ENCODE measurements at places on chromosomes 12 and 14.

DNA sequence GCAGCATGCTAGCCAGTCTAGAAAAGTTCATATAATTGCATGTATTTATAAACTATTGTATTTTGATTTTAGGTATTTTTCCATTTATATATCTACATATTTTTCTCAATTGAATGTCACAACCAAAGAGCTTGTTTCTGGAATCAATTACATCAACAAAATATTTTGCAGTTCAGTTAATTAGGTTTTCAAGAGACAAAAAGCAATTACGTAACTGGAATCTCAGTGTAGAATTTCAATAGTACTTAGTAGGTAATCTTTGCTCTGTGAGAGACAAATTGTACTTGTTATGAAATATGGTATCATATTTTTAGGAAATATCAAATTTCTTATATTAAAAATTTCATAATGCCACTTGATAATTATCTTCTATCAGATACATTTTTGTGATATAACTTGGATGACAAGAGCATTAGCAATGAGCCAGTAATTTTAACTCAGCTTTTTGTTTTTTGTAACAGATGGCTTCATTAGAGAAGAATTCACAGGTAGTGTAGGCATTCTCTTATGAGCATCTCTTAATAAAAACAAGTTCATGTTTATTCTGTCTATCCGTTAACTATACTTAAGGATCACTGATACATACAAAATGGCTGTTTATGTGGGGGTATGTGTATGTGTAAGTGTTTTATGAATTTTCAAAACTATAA, 774.7 kb downstream of the C12orf50 start:
- DNase-seq: no peak

- DNase-seq: no peak
Observed at GRCh38 chr12:80593766-80594165, 113.7 kb upstream of the MYF6 start.

GRCh38 chr12:1630133-1630826, 1.2 kb downstream of the WNT5B start:
- no peak for DNase-seq

DNA sequence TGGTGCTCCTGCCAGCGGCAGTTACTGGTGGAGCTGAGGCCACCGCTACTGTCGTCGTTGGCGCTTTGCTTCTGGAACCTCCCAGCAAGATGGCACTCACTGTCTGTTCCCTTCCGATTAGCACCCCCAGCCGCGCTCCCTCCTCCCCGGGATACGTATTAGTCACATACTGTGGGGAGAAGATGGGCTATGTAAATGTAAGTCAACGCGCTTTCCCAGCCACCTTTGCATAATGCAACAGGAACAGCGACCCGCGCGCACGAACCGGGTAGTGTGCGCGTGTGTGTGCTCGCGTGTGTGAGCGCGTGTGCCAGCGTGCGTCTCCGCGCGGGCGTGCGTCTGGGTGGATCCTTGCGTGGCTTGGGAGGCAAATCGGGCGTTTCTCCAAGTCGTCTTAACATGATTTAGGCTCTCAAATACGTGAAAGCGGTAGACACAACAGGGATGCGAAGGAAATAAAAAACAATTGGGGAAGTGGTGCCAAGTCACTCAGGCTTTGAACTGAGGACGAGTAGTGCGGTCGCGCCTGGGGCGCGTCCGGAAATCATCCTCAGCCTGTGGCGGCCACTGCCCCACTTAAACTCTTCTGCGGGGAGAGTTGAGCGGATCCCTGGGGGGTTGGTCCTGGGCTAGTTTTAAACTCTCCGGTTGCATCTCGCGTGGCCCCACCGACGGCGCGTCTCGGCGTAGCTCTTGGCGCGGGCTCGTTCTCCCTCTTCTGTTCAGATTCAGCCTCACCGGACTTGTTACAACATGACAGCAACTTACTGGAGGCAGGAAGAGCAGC, 1.8 kb downstream of the FLRT2 start:
- DNase-seq: no peak

DNA sequence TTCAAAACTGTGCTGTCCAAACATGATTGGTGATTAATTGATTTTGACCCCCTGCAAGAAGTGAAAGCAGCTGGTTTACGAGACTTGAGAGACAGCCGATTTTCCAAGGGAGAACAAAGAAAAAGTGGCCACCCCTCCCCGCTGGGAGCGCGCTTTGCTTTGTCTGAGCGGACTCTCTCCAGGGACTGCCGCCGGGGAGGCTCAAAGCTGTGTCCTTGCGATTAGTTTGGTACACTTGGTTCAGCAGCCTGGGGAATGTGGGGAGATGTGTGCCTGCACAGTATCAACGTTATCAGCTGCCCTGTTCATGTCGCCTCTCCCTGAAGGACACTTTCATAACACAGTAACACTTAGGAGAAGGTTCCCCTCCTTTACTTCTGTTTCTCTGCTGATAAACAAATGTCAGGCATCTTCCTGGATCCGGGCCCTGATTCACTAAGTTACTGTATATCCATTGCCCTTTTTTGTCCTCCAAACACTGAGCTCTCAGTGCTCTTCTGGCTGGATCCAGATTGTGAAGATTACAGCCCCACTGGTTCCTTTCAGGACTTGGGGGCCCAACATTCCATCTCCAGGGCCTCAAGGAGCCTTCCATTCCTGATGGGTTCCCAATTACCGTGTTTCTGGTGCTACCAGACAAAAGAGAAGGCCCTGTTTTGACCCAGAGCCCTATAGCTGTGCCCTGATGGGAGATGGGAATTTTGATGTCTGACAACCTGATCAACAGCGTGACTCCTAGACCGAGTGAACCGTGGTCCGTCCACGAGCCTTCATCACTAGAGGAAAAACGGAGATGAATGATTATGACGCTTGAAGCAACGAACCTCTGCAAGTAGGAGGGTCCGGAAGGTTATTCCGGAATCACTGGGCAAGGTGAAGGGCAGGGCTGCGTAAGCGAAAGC, 31.7 kb upstream of the TUBA1C start:
- DNase-seq: peak; percentile 65

DNA sequence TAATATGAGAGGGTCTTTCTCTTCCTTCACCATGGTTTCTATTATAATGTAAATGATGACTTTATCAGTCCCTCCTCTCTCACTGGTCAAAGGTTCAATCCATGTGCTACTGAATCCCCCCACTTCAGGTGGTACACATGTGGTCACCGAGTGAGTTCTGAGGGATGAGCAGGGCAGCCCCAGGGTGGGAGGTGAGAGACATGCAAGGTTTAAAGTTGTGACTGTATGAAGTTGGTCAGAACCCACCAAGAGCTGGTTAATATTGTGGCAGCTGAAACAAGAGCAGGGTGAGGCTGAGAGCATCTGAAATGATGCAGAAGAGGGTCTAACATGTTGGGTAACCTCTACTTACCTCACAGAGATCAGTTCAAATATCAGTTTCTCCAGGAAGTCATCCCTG, 444.7 kb upstream of the FBXO33 start:
- DNase-seq: no peak

DNA sequence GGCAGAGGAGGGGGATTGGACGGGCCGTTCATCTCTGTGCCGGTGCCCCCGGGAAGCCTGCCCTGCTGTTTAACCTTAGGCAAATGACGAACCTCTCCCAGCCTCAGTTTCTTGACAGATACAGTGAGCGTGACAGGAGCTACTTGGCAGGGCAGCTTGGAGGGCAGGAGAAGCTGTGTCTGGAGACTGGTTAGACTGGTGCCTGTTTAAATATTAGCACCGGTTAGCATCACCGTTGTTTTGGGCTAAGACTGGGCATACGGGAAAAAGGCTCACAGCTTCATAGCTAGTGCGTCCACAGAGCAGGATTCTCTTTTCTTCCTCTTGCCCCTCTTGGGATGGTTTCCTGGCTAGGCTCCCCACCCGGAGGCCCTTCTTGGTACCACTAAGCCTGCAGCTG, 38.7 kb downstream of the RHOF start:
- DNase-seq: no peak

DNA sequence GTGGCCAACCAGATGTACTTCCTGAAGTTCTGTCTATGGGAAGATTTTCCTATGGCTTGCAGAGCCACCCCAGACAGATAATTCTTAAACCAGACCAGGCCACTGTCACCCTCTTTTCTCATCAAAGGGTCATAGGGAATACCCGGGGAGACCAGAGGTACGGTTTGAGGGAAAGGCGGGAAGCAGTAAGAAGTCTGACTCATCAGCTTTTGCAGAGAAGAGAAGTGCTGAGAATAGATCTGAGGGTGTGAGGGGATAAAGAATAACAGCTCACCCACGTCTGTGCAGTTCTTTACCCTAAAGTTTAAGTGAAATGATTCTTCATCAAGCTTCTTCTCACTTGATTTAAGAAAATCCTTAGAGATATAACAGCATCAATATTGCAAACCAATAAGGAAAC, 21.3 kb upstream of the POC1B start:
- DNase-seq: no peak

DNA sequence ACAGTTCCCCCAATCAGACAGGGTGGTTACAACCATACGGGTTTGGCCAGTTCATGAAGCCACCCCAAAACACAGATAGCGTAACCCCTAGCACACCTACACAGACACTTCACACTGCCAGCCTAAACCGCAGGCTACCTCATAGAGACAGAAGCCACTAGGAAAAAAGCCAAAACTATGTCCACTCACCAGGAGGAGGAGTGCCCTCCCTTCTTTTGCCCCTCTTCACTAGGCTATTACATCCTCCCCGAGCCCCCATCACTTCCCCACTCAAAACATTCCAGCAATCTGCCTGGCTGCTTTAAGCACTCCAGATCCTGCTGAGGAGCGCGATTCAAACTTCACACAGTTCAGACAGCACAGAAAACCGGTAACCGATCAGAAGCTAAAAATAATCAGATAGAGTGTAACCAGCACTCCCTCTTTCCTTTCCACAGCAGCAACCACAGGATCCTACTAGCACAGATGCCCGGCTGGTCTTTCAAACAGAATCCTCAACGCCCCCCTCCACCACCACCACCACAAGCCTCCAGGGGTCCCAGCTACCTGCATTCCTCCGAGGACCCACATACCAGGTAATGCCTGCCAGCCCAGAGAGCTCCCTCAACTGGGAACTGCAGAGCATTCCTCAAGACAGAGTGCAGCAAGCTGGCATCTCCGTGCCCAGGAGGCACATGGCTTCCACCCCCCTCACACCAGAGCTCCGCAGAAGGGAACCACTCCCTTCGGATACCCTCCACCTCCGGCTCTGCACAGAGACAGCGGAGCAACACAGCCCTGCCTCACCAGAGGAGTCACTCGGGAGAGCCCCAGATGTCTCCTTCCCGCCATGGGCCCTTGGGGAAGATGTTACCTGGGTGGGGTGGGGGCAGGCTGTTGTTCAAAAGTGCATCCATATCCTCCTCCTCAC, 1.5 kb downstream of the CHD4 start:
- peak; percentile 25 for DNase-seq

- no peak for DNase-seq
Observed at GRCh38 chr12:6935371-6936193, 7.8 kb downstream of the ATN1 start.

- no peak for DNase-seq
Observed at GRCh38 chr14:24368562-24369252, 723 bp downstream of the NFATC4 start.

- no peak for DNase-seq
Observed at GRCh38 chr14:64845878-64846277, 33.8 kb downstream of the SPTB start.

- no peak for DNase-seq
Observed at GRCh38 chr12:38903596-38903995, 1.8 kb downstream of the CPNE8 start.

- no peak for DNase-seq
Observed at GRCh38 chr12:92295523-92295922, 149.9 kb upstream of the BTG1 start.

DNA sequence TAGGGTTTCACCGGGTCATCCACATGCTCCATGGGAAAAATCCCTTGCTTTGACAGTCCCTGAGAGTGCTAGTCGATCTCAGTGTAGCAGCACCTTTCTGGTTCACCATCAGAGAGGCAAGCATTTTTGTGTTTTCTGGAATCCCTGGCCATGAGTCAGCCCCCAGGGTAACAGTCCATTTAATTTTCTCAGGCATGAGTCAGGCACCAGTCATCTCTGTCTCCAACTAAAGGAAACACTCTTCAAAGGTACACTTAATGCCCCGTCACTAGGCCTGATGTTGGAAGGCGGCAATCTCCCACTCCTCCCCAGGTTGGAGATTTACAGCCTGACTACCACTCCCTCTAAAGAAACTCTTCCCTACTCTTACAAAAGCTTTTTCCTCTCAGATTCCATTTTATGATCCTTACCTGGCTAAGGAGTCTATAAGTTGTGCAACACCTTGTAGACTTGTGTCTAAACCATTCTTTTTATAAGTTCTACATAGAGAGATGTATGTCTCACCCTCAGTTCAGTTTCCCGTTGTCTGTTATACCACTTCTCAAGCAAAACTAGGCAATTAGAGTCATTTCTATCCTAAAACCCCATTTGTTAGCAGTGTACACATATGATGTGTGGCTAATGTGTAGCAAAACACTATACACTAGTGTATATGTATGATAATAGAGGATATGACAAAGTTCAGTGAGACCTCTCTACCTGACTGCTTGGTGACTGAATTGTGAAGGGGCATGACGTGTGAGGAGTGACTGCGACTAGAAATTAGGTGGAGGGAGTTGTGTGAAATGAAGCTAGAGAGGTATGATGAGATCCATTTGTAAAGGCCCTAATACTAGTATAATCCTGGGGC, 24.6 kb downstream of the TMEM19 start:
- DNase-seq: no peak

DNA sequence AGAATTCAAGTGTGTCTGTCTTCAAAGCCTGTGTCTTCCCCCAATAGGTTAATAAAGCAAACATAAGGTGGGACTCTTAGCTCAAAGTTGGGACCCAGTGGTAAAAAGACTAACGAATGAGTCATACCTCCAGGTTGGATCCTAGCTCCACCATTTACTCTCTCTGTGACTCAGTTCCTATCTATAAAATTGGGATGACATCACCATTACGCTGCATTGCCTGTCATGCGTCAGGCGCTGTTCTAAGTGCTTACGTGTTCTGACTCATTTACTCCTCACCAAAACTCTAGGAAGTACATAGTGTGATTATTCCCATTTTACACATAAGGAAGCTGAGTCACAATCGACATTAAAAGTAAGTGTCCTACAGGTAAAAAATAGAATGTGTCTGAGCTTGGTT, 915.8 kb downstream of the VRK1 start:
- DNase-seq: no peak

DNA sequence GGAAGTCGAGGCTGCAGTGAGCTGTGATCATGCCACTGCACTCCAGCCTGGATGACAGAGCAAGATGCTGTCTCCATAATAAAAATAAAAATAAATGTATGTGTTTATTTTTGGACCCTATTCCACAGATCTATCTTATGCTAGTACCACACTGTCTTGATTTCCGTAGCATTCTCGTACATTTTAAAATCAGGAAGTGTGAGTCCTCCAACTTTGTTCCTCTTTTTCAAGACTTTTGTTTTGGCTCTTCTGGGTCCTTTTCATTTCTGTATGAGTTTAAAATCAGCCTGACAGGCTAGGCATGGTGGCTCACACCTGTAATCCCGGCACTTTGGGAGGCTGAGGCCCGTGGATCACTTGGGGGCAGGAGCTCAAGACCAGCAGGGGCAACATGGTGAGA, 25.8 kb downstream of the DAO start:
- no peak for DNase-seq

DNA sequence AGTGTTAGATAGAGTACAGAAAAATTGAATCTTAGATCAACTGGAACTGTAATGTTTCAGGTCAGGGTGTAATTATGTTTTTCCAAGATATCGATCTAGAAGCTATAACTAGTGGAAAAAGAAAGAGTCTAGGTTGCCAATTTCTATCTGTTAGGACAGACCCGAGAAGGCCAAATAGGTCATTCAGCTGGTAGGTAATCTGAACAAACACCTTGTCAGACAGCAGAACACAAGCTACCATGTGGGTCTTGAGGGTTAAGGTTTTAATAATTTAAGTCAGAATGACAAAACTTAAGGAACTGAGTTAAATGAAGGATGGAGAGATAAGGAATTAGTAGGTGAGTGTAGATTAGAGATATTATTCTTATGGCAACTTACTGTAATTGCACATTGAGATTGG, 44.9 kb upstream of the KCNMB4 start:
- no peak for DNase-seq

Data from NCI-H2029 treated with DMSO at 0.1 percent for 48 hours (cell line).